ENCODE measurements at places on chromosomes 3 and 15.

GRCh38 chr15:98150084-98150483, 189.6 kb downstream of the ARRDC4 start:
- no peak for DNase-seq

DNA sequence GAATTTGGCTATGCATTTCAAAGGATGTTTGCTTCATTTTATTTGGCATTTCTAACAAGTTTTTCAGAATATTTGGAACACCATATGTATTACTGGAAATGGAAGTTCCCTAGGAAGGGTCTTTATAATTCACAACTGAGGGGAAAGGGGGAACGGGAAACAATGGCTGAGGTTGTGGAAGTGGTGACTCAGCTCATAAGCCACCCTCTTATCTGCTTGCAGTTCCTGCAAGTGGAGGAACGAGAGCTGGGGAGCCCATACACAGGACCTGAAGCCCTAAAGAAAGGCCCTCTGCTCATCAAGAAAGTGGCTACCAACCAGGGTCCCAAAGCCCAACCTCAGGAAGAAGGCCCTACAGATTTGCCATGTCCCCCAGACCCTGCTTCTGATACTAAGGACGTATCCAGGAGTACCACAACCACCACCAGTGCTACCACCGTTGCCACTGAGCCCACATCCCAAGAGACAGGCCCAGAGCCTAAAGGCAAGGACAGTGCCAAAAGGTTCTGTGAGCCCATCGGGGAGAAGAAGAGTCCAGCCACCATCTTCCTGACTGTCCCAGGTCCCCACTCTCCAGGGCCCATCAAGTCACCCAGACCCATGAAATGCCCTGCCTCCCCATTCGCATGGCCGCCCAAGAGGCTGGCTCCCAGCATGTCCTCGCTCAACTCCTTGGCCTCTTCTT, 37.9 kb downstream of the ESYT3 start:
- no peak for DNase-seq

DNA sequence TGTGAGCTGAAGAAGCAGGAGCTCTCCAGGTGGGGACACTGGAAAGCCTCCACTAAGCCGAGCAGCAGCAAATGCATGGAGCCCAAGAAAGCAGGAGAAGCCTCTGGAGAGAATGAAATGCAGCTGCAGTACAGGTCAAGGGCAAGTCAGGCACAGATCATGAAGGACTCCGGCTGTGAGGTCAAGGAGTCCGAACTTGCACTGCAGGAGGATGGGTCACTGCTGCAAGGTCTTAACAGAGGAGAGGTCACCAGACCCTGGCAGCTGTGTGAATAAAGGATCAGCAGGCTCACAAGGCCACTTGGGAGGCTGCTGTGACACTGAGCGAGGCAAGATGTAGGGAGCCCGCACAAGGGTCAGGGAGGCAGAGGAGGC, 24.7 kb upstream of the SLC41A3 start:
- DNase-seq = no peak

GRCh38 chr3:48024401-48024800, 8.2 kb upstream of the MAP4 start:
- no peak for DNase-seq

GRCh38 chr3:193825617-193826016, 232.6 kb downstream of the OPA1 start:
- DNase-seq = no peak

- no peak for DNase-seq
These were observed 3.5 kb downstream of the MECOM start for GRCh38 chr3:169659820-169660674.

GRCh38 chr3:197793247-197793646, 2.2 kb downstream of the LRCH3 start:
- peak; percentile 78 for DNase-seq

Measured in RWPE1 (cell line).